AML-193 (cell line): ENCODE measurements at places on chromosomes 3 and 15.

DNA sequence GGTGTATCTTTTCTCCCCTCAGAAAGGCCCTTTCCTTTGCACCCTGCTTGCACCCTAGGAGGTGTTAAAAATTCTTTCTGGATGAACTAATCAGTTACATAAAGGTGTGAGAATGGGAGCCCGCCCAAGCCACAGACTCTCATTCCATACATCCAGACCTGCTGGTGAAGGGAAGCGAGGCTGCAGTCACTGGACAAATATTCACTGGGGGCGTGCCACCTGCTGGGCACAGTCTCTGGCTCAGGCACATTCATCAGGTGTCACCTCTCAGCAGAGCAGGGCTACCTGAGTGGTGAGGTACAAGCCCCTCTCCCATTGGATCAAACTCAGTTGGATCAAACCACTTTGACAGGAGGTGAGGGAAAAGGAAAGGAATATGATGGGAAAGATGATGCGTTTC is 52.0 kb downstream of the NTRK3 start:
- DNase-seq = no peak

DNA sequence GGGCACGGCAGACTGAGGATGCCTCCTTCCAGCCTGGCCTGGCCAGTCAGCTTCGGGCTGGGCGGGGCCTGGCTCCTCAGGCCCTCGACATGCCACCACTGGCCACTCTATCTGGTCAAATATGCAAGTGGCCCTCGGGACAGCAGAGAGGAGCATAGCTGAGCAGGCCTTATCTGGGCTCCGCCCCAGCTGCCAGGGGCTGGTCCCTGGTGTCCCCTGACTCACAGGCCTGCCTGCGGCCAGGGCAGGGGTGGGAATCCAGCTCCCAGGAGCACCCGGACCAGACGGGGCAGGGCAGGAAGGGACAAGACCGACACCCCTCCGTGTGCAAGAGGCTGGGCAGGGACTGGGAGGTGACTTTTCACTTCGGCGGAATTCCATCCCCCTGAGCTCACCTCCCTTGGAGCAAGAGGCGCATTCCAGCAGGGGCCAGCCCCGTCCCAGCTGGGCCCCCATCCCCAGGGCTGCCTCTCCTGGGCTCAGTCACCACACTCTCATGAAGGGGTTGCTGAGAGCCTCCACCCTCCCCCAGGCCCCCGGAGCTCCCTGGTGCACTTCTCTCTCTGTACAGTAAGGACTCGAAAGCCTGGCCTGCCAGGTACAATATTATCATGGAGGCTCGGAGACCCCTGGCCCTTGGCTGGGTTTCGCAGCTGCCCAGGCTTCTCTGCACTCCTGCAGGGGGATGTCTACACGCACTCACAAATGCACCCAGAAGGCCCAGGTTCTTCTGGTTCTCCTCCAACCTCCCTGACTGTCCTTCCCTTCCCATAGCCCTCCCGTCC is 29.5 kb downstream of the WNT7A start:
- no peak for DNase-seq

DNA sequence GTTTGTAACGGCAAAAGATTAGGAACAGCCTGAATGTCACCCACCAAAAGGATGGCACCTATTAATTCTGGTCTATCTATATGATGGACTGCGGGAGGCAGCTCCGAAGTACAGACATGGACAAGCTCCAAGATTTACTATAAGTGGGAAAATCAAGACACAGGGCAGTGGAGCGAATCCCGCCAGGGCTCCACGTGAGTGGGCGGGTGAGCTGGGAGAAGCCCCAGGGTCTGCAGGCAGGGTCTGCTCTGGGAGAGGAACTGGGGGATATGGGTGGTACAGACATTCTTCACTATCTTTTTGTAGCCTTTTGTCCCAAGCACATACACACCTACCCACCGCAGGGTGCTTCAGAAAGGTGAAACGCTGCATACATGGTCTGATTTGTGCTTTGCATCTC is 38.2 kb upstream of the SPTBN5 start:
- DNase-seq = no peak

- DNase-seq = no peak
Observed at GRCh38 chr3:78174821-78175220, 1134.9 kb downstream of the ROBO2 start.

DNA sequence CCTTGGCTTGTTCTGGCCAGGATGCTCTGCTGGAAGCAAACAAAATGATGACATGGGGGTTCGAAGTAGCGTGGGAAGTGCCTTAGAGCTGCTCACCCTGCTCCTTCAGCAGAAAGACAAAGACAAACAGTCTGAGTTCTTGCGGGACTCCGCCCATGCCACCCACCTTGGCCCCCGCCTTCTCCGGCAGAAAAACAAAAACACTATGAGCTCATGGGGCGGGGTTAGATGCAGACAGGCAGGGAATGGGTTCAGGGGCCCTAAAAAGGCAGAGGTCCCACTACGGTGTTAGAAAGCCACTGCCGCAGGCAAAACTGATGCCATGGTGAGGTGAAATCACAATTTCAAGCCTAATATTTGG is 9.7 kb upstream of the NCKIPSD start:
- DNase-seq = no peak

GRCh38 chr3:103195216-103195615 is 760.4 kb downstream of the ZPLD1 start:
- DNase-seq = no peak

DNA sequence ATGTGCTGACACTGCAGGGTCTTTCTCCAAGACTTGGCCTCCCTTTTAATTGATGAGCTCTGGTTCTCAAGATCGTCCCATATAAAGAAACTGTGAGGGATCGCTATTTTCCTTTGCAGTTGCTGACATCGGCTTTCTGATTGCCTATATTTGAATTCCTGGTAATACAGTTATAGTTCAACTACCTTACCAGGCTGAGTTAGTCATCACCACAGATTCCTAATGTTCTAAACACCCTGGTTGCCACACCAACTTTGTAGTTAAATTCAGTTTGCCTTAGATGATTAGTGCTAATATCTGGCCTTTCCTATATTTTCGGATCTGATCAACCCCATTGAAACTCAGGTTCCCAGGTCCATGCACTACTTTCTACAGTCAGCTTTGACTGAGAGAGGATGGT is 125.0 kb downstream of the GMNC start:
- DNase-seq = no peak

DNA sequence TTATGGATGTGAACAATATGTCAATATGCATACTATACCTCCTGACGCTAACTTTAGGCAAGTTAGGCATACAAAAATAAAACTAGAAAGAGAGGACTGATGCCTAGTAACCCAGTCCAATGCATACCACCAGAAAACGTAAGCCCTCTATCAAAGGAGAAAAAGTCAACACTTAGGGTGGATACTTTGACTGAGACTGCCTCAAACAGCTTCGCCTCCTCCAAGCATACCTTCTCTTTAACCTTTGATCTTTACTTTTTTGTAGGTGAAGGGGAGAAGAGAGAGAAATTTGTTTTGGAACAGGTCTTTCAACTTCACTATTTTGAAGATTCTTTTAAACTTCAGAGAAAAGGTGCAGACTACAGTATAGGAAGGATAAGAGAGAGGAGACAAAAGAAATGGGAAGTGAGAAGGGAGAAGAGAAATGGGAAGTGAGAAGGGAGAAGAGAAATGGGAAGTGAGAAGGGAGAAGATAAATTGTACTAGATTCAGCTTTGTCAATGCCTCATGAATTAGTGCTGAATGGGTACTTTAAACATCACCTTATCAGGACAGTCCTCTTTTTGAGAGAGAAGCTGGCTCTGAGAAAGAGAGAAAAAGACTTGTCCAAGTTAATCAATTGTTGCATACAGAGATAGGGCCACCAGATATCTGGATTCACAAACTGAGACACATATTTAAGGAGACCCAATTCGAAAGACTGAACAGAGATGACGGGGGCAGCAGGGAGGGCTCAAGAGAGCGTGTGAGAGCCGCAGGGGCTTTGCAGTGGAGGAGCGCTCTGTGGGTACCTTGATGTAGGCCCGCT is 1.0 kb downstream of the P3H2 start:
- DNase-seq = no peak

DNA sequence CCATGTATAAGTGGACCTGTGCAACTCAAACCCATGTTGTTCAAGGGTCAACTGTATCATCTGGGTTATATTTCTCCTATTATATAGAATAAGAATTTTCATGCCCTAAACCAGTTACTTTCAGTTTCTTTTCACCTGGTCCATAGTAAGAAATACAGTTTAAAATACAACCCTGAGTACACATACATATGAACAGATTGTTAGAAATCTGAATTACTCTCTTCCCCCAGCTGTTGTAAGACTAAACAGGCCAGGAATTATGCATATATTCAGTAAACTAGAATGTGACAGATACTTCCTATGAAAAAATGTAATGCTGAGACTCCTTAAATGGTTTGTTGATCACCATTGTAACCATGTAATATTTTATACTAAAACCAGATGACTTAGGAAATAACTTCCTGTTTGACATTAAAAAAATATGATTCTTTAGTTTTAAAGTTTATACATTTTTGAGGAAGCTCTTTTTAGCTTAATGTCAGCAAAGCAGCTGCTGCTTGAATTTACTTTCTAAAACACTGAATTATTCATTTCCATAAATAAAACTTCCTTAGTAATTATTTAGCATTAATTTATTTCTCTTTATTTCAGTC is 52.5 kb upstream of the ZCWPW2 start:
- peak; percentile 62 for DNase-seq

DNA sequence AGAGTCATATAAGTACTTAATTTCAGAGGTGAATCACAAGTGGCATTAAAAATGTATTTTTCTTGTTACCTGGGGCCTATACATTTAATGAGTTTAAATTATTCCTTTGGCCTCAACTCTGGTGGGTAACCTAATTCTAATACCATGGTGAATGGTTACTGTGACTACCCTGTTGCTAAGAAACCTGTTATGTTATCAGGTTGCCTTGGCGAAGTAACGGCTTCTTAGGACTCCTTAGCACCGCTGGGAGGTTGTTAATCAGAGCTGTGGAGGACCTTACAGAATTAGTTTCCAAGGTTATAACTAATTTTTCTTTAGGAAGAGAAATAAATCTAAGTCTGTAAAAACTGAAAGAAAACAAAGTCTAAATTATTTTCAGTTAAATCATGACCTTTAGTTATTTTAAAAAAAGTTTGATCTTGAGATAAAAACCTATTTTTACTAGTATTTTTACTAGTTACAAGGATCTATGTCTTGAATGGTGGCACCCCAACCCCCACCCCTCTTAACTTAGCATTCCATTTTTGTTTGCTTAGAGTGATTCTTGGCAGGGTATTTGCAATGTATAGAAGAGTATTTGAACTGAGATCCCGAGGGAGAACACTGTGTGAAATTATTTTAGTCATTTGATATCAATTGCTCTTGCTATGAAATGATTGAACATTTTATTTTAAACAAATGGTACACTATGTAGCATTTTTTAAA is 155.5 kb downstream of the FNDC3B start:
- no peak for DNase-seq

DNA sequence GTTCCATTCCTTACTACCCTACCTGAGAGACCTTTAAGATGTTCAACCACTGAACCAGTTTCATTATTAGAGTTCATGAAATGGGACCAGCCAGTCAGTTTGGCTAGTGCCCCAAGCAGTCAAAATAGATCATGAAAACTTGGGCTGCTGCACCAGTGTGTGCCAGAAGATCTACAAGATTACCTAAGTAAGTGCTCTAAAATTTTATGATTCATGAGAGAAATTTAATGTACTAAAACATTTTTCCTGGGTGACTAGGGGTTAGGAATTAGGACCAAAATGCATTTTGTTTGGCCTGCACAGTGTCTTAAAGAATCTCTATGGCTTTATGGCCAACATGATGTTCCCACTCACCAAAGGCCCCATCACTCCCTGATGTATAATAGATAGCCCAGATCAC is 214.7 kb downstream of the ATP8B4 start:
- no peak for DNase-seq

DNA sequence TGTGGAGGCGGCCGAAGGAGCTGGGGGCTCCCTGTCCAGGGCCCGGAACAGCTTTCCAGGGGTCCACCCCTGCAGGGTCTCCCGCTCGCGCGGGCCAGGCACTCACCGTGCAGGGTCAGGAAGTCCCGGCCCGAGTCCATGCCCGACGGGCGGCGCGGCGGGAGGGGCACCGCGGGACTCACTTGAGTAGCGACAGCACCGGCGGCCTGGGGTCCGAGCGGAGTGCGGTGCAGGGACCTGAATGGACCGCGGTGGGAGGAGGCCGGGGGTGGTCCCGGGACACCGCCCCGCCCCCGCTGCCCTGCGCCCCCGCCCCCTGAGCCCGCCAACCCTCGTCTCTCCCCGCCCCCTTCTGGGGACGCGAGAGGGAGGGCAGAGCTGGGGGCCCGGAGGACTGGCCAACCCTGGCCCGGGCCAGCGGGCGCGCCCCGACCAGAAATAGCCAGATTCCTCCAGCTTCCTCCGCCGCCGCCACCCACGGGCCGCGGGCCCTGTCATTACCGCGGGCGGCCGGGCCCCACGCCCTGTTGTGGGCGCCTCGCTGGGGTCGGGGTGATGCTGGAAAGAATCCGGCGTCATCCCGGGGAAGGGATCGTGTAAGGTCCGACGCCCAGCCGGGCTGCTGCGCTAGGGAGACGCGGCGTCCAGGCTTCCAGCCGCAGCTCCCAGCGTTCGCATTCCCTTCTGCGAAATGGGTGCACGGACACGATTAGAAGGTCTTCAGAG is at the start of gene PLCD1:
TSS of gene PLCD1 (minus strand) at position 243 of the 726 bp plus-strand sequence. CDS start at position 140, 103 bp downstream.
- no peak for DNase-seq

- no peak for DNase-seq
Observed at GRCh38 chr15:41494190-41494921, 682 bp downstream of the ITPKA start.
